ENCODE measurements at places on chromosomes 2 and 18. TPM values are rescaled to one million over a fixed set of nuclear protein-coding genes. Genes with fewer than 3 reads are reported as not detected.

- H3K36me3 ChIP-seq, result peaks cover 15% of the 10 kb centered on the region
- H3K27me3 ChIP-seq, result no peaks in the 10 kb centered on the region
- peak; percentile 13 for DNase-seq
- peak overlapping the region; percentile 82 for H3K27ac ChIP-seq
These were observed 763.1 kb downstream of the BCL11A start for GRCh38 chr2:59790186-59791003.

DNA sequence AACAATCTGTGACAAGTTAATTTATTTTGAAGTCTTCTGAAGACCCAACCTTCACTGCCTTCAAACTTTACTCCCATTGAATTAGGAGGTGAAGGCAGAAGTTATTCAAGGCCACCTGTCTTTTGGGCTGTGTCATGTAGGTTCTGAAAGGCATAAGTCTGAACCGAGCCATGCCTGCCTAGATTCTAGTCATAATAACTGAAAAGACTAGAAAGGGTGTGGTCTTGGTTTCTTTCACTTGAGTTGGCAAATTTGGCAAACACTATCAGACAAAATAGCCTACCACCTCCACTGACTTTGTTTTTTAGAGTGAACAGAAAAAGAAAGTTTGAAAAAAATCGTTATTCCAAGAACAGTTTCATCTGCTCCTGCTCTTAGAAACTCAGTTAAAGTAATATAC, 38.4 kb downstream of the PPM1B start:
- no peak for DNase-seq
- H3K27ac ChIP-seq, result no peak overlapping the region
- H3K4me3 ChIP-seq, result no peak overlapping the region
- H3K4me1 ChIP-seq, result peaks cover 18% of the 10 kb centered on the region
- H3K36me3 ChIP-seq, result peaks cover 37% of the 10 kb centered on the region
- no peaks in the 10 kb centered on the region for H3K27me3 ChIP-seq

DNA sequence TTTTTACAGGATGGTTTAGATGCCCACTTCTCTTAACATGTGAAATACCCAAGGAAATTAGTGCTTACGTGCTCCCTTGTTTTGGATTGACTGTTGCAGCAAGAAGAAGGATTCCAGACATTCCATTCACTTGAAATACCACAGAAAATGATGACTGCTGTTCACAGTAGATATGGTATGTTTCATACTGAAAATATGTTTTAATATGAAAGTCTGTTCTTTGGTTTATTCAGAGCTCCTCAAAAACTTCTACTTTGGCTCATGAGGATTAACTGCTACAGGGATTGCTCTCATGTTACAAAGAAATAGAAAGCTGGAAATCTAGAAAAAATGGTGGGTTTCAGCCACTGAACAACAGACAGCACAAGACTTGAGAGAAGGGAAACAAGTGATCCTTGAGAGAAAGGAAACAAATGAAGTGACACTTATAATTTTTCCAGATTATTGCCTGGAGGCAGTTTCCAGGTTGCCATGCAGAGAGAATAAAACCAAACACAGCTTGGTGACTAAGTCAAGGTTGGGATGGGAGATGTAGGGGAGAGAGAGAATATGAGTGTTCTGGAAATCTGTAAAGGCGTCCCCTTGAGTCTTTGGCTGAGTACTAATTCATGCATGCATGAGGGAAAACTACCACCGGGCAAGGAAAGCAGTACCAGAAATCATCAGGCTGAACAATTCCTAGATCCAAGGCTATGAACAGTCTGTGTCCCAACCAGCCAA, 348.1 kb downstream of the CLIP4 start:
- H3K4me3 ChIP-seq, result no peak overlapping the region
- peaks cover 7% of the 10 kb centered on the region for H3K4me1 ChIP-seq
- H3K36me3 ChIP-seq, result no peaks in the 10 kb centered on the region
- DNase-seq, result no peak
- no peaks in the 10 kb centered on the region for H3K27me3 ChIP-seq
- H3K27ac ChIP-seq, result no peak overlapping the region

GRCh38 chr2:85950743-85951142, 62.0 kb upstream of the ST3GAL5 start:
- H3K27ac ChIP-seq, result no peak overlapping the region
- peaks cover 7% of the 10 kb centered on the region for H3K4me1 ChIP-seq
- peaks cover 3% of the 10 kb centered on the region for H3K27me3 ChIP-seq

GRCh38 chr2:181051861-181052522, 71.6 kb downstream of the UBE2E3 start:
- no peak overlapping the region for H3K4me3 ChIP-seq
- DNase-seq, result no peak
- H3K4me1 ChIP-seq, result peaks cover 39% of the 10 kb centered on the region
- no peaks in the 10 kb centered on the region for H3K27me3 ChIP-seq
- H3K36me3 ChIP-seq, result no peaks in the 10 kb centered on the region

DNA sequence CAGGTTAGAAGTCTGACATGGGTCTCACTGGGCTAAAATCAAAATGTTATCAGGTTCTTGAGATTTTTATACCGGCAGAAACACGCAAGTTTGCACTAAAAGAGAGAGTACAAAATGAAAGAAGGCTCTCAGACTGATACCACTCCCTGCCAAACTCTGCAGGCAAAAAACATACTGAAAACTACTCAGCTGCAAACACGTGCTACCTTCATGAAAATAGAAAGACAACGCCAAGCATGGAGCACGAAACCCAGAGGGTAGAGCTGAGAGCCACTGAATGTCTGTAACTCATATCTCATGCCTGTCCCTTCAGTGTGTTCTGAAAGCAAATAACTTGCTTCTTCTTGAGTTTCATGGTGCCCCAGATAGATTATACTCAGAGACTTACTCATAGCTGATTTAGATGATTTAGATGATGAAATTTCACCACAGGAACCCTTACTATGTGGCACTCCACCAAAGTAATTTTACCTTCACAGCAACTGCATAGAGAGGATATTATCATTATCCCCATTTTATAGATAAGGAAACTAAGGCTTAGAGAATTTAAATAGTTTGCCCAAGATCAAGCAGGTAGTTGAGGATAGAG, 313.0 kb upstream of the SLC39A10 start:
- H3K27ac ChIP-seq, result no peak overlapping the region
- H3K36me3 ChIP-seq, result no peaks in the 10 kb centered on the region
- no peak for DNase-seq
- no peaks in the 10 kb centered on the region for H3K27me3 ChIP-seq

NYAP2 gene
- total RNA-seq, result not detected

DNA sequence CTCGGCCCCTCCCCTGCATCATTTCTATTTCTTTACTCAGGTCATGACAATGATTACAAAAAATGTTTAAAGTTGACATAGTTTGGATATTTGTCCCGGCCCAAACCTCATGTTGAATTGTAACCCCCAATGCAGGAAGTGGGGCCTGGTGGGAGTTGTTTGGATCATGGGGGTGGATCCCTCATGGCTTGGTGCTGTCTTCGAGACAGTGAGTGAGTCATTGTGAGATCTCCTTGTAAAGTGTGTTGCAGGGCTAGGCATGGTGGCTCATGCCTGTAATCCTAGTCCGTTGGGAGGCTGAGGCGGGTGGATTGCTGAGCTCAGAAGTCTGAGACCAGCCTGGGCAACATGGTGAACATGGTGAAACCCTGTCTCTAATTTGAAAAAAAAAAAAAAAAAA, 9.2 kb upstream of the MAP4K4 start:
- H3K36me3 ChIP-seq, result no peaks in the 10 kb centered on the region
- no peak overlapping the region for H3K27ac ChIP-seq
- no peaks in the 10 kb centered on the region for H3K27me3 ChIP-seq
- H3K4me1 ChIP-seq, result no peaks in the 10 kb centered on the region
- H3K4me3 ChIP-seq, result no peak overlapping the region
- DNase-seq, result no peak

DNA sequence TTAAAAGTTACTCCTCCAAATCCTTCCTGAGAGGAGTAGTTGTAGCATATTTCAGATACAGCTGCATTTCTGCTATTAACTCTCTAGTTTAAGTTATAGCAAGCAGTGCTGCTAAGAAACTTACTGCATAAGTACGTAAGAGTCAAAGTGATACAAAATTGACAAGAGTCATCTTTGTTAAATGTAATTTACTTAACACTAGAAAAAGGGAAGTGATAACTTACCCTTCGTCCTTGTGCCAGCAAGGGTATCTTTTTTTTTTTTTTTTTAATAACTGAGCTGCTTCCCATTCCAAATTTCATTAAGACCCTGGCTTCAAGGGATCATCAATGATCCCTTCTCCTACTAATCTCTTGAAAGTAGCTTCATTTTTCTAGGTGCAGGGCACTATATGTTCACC, 493.0 kb downstream of the PLCL1 start:
- peaks cover 9% of the 10 kb centered on the region for H3K4me1 ChIP-seq
- no peak for DNase-seq
- no peaks in the 10 kb centered on the region for H3K27me3 ChIP-seq
- H3K4me3 ChIP-seq, result no peak overlapping the region
- no peaks in the 10 kb centered on the region for H3K36me3 ChIP-seq
